GM23248 (cell line): ENCODE measurements at places on chromosomes 4 and X. TPM values are rescaled to one million over a fixed set of nuclear protein-coding genes. Genes with fewer than 3 reads are reported as not detected.
A peak's percentile ranks its signal among the peaks of the same experiment; 100 is the strongest.

DNA sequence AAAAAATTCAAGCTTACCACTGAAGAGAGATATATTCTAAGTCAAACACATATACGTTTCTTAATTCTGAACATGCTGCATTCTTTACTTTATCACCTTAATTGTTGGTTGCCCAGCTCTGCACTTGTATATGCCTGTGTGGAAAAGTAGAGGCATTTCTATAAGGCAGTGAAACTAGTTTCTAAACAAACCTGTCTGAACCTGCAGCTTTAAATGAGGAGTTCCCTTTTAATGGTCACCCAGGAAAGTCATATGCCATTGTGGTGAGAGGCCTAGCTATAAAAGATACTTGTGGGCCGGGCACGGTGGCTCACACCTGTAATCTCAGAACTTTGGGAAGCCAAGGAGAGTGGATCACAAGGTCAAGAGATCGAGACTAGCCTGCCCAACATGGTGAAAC, 147.4 kb upstream of the RXFP1 start:
- no peak for DNase-seq

- no peak for DNase-seq
These were observed 52.4 kb downstream of the ANOS1 start for GRCh38 chrX:8679550-8679949.

DNA sequence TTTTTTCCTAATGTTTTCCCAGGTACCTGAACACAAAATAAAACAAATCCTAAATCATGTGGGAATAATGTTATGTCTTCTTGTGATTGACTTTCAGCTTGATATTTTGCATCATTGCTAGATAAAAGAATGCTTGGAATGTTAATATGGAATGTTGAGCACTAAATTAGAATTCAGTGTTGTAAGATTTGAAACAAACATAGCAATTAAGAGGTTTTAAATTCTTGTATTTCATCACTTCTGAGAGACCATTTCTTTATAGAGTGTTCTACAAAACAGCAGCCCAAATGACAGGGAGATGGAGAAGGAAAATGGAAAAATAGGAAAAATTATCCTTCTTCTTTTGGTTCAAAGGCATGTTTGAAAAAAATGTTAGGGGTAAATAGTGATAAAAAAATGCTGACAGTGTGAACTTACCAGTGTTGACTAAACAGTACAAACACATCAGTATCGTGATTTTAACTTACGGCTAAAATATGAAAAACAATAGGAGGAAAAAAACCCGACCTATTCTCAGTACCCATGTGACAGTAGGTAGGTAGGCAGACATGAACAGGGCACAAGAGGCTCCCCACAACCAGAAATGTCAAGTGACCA, 102.6 kb upstream of the PDE5A start:
- DNase-seq: no peak

DNA sequence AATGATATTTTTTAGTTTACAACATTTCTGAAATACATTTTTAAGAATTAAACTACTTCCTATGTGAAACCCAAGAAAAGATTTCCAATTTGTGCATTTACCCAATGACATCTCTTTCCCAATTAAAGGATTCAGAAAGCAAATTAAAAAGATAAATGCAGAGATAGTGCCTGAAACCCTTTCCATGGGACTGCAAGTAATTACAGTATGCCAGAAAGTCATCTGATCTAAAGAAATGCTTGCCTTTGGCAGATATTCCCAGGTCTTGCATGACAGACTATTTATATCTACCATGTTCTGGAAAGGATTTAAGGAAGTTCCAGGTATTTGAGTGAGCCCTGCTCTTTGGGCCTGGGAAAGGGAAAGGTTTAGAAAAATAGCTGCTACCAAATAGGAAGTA, 41.6 kb upstream of the CXorf38 start:
- no peak for DNase-seq

GRCh38 chrX:16827225-16827624, 41.0 kb downstream of the TXLNG start:
- DNase-seq: peak; percentile 41

- no peak for DNase-seq
These were observed 29.6 kb upstream of the PAGE1 start for GRCh38 chrX:49725401-49725800.

Gene SSX1
- not detected in 2 replicates for total RNA-seq

Gene CLDN22
- total RNA-seq: not detected in 2 replicates

Gene MAGIX
- 1.3 and 8.0 TPM in 2 replicates for total RNA-seq

Gene IL2RG
- total RNA-seq: not detected in 2 replicates

Gene CT45A5
- not detected in 2 replicates for total RNA-seq
